ENCODE measurements at places on chromosomes 6 and 20. TPM values are rescaled to one million over a fixed set of nuclear protein-coding genes. Genes with fewer than 3 reads are reported as not detected.
A peak's percentile ranks its signal among the peaks of the same experiment; 100 is the strongest.

GRCh38 chr20:33423141-33423834, 20.3 kb downstream of the SNTA1 start:
- H3K36me3 ChIP-seq = no peaks in the 10 kb centered on the region
- no peak overlapping the region for H3K4me3 ChIP-seq
- no peak overlapping the region for H3K27ac ChIP-seq
- H3K27me3 ChIP-seq = no peaks in the 10 kb centered on the region

GRCh38 chr6:130776287-130776925, 50.8 kb upstream of the SMLR1 start:
- no peaks in the 10 kb centered on the region for H3K27me3 ChIP-seq
- H3K4me3 ChIP-seq = no peak overlapping the region
- H3K36me3 ChIP-seq = no peaks in the 10 kb centered on the region

DNA sequence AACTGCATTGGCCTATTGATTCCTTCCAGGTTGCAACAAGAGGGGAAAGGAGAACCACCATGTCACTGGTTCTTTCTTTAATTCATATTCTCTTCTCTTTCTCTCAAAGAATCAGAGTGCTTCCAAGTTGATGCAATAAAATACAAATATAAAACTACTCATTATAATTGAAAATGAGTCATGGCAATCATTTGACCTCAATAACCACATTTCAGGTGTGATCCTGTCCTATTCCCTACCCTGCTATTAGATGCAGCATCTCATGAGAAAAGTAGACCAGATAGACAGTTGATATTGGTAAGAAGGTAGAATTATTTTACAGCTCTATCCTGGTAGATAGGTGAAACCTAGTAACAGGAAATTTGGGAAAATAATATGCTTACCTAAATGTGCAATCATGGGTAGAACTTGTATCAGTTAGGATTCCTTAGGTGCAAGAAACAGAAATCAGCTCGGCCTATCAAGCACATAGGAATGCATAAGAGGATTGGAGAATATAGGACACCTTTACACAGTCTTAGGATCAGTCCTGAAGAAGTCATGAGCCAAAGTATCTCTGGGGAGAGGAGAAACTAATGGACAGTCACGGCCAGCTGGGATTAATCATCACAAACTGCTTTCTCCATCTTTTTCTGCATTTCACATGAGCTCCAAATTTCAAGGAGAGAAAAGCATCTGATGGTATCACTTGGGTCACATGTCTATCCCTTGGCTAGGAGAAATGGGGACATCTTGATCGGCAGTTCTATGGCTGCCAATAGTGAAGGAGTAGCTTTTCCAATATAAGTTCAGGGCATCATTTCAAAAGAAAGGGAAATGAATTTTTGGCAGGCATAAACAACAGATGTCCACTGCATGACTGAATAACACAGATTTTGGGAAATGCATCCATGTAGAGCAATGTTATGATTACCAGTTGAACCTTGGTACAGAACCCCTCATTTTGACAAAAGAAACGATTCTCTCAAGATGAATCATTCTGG, 19.3 kb upstream of the RNF146 start:
- no peaks in the 10 kb centered on the region for H3K4me1 ChIP-seq
- no peak for DNase-seq
- no peak overlapping the region for H3K4me3 ChIP-seq
- H3K36me3 ChIP-seq = no peaks in the 10 kb centered on the region
- H3K27me3 ChIP-seq = peaks cover 6% of the 10 kb centered on the region

MYMX gene
- total RNA-seq = not detected

TNNC2 gene
- total RNA-seq = 0.28 TPM

BTBD3 gene
- 13.2 TPM for total RNA-seq

GRCh38 chr6:157513004-157513603, 132.1 kb downstream of the ZDHHC14 start:
- no peak overlapping the region for H3K27ac ChIP-seq
- H3K36me3 ChIP-seq = peaks cover 13% of the 10 kb centered on the region
- no peak overlapping the region for H3K4me3 ChIP-seq
- no peaks in the 10 kb centered on the region for H3K27me3 ChIP-seq

DNA sequence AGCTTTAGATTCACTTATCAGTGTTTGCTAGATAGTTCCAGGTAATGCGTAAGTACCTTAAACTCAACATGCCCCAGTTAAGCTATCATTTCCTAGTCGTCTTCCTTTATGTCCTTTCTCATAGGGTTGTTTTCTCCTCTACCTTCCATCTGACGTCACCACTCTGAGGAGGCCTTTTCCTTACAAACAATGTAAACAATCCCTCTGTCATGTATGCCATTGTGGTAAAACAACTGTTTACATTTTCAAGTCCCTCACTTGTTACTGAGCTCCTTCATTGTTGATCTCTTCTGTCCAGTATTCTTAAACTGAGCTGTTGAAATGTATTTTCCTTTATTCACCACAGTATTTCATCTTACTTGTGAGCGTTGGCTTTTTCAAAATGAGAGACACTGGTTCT, 45.4 kb upstream of the PLCG1 start:
- H3K27me3 ChIP-seq = no peaks in the 10 kb centered on the region
- peaks cover 14% of the 10 kb centered on the region for H3K4me1 ChIP-seq
- H3K27ac ChIP-seq = no peak overlapping the region
- no peak for DNase-seq

GRCh38 chr6:32815115-32815514, 1.7 kb downstream of the HLA-DOB start:
- no peak for DNase-seq
- no peak overlapping the region for H3K27ac ChIP-seq
- H3K36me3 ChIP-seq = peaks cover 12% of the 10 kb centered on the region

DNA sequence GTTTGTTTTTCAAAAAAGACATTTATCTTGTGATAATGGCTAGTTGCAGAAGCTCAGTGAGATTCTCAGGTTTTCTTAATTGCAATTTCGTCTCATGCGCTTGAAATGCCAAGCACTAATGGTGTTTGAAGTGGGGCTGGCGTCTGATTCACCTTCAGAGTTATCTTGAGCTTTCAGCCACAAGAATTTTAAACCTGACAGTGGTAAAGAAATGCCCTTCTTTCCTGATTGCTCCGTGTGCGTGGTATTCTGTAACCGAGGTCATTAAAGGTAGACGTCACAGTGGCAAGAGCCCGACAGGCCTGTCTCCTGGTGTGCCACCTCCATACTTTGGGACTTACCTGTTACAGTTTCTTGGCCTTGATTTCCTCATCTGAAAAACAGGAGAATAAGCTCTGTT, 126.5 kb upstream of the QKI start:
- no peaks in the 10 kb centered on the region for H3K36me3 ChIP-seq
- DNase-seq = no peak
- H3K4me1 ChIP-seq = no peaks in the 10 kb centered on the region
- no peak overlapping the region for H3K27ac ChIP-seq

- peaks cover 58% of the 10 kb centered on the region for H3K36me3 ChIP-seq
- no peak overlapping the region for H3K27ac ChIP-seq
- H3K4me3 ChIP-seq = no peak overlapping the region
- H3K27me3 ChIP-seq = no peaks in the 10 kb centered on the region
These were observed 2.0 kb downstream of the AGER start for GRCh38 chr6:32181915-32182529.

IRF4 gene
- total RNA-seq = 1,053 TPM

- H3K4me3 ChIP-seq = peak overlapping the region; percentile 79
- H3K27ac ChIP-seq = no peak overlapping the region
- H3K4me1 ChIP-seq = peaks cover 30% of the 10 kb centered on the region
These were observed 29.3 kb upstream of the TRIM27 start for GRCh38 chr6:28953039-28953584.

SLC35D3 gene
- not detected for total RNA-seq

DNA sequence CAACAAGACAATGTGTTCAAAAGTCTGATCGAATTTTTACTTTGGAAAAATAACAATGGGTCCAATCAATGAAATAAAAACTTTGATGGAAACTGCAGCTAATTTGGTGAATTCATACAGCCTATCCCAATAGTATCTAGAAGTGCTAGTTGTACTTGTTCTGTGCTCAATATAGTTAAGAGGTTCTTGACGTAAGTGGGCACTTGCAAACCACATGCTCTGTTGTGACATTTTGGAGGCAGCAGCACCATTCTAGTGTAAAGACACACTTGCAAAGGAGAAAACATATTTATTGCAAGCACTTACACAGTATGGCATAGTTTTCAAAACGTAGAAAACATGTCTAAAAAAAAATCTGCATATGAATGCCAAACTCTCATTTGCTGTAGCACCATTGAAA, 6.7 kb upstream of the KLHL31 start:
- no peak overlapping the region for H3K4me3 ChIP-seq
- H3K4me1 ChIP-seq = no peaks in the 10 kb centered on the region
- no peaks in the 10 kb centered on the region for H3K36me3 ChIP-seq

PRRT1 gene
- not detected for total RNA-seq

DNA sequence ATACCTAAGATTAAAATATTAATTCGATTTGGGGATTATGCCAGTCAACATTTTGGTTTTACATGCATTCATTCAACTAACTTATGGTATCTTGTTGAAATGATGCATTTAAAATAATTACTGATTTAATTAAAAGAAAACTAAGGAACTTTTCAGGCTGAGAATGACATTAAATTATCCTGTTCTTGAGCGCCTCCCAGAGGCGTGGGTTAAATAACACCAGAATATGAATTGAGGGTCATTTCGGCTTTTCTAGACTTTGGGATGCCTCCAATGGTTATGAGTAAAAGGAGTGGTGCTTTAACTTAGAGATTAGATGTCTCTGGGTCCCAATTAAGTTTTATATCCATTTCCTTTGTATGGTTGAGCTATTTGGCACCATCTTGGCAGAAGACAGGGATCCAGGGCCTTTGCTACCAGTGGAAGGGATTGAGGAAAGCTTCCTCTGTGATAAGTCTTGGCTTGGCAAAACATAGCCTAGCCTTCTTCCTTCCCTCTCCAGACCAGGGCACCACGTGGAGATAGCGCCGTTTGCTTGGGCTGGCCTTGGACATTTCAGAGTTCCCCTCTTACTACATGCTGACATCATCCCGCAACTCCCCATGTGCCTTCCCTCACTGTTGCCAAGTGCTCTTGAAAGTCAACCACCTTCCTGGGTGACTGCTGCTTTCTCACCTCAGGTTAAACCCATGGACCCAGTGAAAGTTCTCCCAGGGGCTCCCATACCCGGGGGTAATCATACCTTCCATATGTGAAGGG, 28.7 kb downstream of the GNAS start:
- no peak overlapping the region for H3K27ac ChIP-seq
- no peaks in the 10 kb centered on the region for H3K36me3 ChIP-seq
- no peak for DNase-seq

DNA sequence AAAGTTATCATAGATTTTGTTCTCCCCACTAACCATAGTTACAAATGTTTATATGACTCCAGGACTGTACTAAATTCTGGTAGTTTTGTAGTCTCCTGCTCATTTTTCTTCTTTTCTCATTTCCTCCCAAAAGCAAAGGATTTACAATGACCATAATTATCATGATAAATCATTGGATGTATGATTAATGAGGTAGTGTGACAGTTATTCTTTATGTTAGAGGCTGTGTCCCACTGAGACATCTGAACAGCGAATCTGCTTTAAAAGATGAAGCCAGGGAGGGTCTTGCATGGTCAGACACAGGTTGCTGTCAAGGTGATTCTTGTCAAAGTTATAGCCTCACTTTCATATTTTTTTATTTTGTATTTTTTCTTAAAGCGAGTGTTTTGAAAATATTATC, 285.2 kb upstream of the STXBP5 start:
- H3K27me3 ChIP-seq = no peaks in the 10 kb centered on the region
- DNase-seq = no peak
- H3K36me3 ChIP-seq = peaks cover 3% of the 10 kb centered on the region
- no peak overlapping the region for H3K27ac ChIP-seq

GRCh38 chr6:169845426-169846285, 94.2 kb downstream of the ERMARD start:
- no peaks in the 10 kb centered on the region for H3K36me3 ChIP-seq
- DNase-seq = no peak
- no peak overlapping the region for H3K4me3 ChIP-seq
- no peak overlapping the region for H3K27ac ChIP-seq

- H3K27me3 ChIP-seq = peaks cover 2% of the 10 kb centered on the region
- no peak overlapping the region for H3K4me3 ChIP-seq
- H3K36me3 ChIP-seq = peaks cover 4% of the 10 kb centered on the region
- H3K27ac ChIP-seq = no peak overlapping the region
- H3K4me1 ChIP-seq = no peaks in the 10 kb centered on the region
These were observed 8.6 kb upstream of the IL22RA2 start for GRCh38 chr6:137181891-137182653.

SEMG2 gene
- total RNA-seq = not detected

DNA sequence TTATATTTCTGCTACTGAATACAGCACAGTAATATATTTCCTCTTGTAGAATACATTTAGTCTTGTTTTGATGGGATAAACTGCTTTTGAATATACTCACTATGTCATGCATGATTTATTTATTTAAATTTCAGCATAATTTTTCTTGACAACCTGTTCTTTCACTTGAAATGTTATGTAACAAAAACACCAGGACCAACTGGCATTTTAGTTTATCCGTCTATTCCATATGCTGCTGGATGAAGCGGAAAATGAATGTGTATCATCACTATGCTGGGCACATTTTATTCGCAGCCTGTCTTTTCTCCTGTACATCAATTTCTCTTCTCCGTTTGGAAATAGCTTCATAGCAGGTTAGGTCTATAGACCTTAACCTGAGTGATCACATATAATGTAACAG, 206.8 kb upstream of the PLCB4 start:
- H3K27ac ChIP-seq = no peak overlapping the region
- H3K27me3 ChIP-seq = no peaks in the 10 kb centered on the region
- H3K36me3 ChIP-seq = no peaks in the 10 kb centered on the region
- no peak overlapping the region for H3K4me3 ChIP-seq

FERMT1 gene
- total RNA-seq = 1.5 TPM

NOTCH4 gene
- 0.48 TPM for total RNA-seq

- H3K4me3 ChIP-seq = no peak overlapping the region
- H3K4me1 ChIP-seq = no peaks in the 10 kb centered on the region
- no peak for DNase-seq
- H3K27me3 ChIP-seq = no peaks in the 10 kb centered on the region
- no peak overlapping the region for H3K27ac ChIP-seq
These were observed 118.5 kb downstream of the GFRAL start for GRCh38 chr6:55445648-55446204.

TRIM15 gene
- total RNA-seq = 0.41 TPM

COL9A1 gene
- not detected for total RNA-seq

GGTLC1 gene
- total RNA-seq = not detected

- H3K27ac ChIP-seq = no peak overlapping the region
- no peak for DNase-seq
- peaks cover 10% of the 10 kb centered on the region for H3K27me3 ChIP-seq
- H3K4me1 ChIP-seq = no peaks in the 10 kb centered on the region
- no peaks in the 10 kb centered on the region for H3K36me3 ChIP-seq
- no peak overlapping the region for H3K4me3 ChIP-seq
These were observed 103.0 kb downstream of the ADTRP start for GRCh38 chr6:11675601-11676000.

- H3K36me3 ChIP-seq = no peaks in the 10 kb centered on the region
- no peak overlapping the region for H3K4me3 ChIP-seq
- DNase-seq = no peak
- no peaks in the 10 kb centered on the region for H3K4me1 ChIP-seq
- no peak overlapping the region for H3K27ac ChIP-seq
These were observed 823.2 kb downstream of the DHX35 start for GRCh38 chr20:39785252-39785917.

GRCh38 chr6:34298941-34299340, 50.1 kb upstream of the SMIM29 start:
- no peak overlapping the region for H3K27ac ChIP-seq
- H3K27me3 ChIP-seq = no peaks in the 10 kb centered on the region
- no peak for DNase-seq
- peaks cover 12% of the 10 kb centered on the region for H3K36me3 ChIP-seq
- H3K4me1 ChIP-seq = peaks cover 13% of the 10 kb centered on the region

GRCh38 chr20:45495501-45495941, 19.9 kb downstream of the SPINT3 start:
- DNase-seq = no peak
- no peaks in the 10 kb centered on the region for H3K4me1 ChIP-seq
- H3K4me3 ChIP-seq = no peak overlapping the region
- H3K27me3 ChIP-seq = peaks cover 18% of the 10 kb centered on the region
- H3K27ac ChIP-seq = no peak overlapping the region
- H3K36me3 ChIP-seq = no peaks in the 10 kb centered on the region

CST7 gene
- 115 TPM for total RNA-seq

Data from activated T-helper 2 cell treated with anti-CD3 and anti-CD28 coated beads, Interferon-gamma antibody, Interleukin-2, Interleukin-4, amounts not matched to agents 10 μg/mL and 5 μg/mL and 100 μg/mL, durations not matched to agents 14 hours and 24 hours and 36 hours (primary cell).